ENCODE measurements at places on chromosomes 11 and 22. TPM values are rescaled to one million over a fixed set of nuclear protein-coding genes. Genes with fewer than 3 reads are reported as not detected.

Gene OR51T1
- not detected for total RNA-seq

DNA sequence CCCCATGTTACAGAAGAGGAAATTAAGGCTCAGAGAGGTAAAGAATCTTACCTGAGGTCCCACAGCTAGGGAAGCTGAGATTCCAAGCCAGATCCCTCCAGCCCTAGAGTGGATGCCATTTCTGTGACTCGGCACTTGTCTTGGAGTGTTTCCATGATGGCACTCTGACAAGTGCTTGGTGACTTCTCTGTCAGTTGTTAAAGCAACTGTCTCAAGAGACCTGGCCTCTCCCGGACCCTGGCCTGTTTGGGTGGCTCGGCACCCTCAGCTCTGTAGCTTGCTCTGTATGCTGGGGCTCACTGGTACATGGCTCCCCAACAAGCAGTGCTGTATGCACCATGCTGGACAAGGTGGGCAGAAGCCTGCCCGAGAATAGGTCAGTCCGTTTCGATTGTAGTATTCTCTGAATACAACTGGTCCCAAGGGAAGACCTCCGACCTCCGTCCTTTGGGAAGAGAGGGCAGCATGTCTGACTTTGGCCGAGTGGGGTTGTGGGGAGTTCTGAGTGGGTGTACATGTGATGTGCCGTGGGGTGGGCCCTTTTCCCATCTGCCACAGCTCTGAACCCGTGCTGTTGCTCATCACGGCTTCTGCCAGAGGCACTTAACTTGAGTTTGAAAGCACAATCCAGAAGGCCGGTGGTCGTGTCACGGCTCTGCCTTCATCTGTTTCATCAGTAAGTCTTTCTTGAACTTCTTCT is 12.4 kb downstream of the ACO2 start:
- no peak for ATAC-seq

Gene EPS8L2
- total RNA-seq: 23.6 TPM

DNA sequence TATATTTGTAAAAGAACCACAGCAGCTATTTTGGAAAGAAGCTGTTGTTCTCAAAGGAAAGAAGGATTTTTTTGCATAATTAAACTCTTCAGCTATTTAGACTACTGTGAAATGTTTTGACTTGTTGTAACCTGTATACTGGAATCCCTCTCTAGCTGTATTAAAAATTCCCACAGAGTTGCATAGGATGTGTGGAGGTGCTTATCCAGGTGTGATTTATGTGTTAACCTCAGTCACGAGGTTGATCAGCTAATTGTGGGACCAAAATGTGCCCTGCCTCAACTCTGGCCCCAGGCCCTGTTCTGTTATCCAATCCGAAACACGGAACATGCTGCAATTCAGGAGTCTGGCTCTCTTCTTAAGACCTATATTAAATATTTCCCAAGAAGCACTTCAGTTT is 70.1 kb downstream of the LIF start:
- no peak for ATAC-seq

Gene PITPNM1
- 97.9 TPM for total RNA-seq

GRCh38 chr11:78168539-78169477 is 19.6 kb downstream of the KCTD21 start:
- no peak for ATAC-seq

DNA sequence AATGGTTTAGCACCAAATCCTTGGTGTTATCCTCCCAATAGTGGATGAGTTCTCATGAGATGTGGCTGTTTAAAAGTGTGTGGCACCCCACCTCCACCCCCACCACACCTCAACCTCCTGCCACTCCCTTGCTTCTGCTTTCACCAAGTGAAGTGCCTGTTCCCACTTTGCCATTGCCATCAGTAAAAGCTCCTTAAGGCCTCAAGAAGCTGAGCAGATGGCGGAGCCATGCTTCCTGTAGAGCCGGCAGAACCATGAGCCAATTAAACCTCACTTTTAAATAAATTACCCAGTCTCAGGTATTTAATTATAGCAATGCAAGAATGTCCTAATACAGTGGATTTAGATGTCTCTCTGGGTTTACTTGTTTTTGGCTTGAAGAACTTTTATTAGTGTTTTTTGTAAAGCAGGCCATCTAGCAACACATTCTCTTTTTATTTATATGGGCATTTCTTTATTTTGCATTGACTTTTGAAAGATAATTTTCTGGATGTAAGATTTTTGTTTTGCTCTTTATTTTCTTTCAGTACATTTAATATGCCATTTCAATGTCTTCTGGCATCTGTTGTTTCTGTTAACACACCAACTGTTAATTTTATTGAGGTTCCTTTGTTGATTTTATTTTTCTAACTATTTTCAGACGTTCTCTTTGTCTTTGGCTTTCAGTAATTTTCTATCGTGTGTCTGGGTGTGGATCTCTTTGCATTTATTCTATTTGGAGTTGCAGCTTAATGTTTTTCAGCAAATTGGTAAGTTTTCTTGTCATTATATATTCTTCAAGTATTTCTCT is 724.5 kb upstream of the CNTN5 start:
- no peak for ATAC-seq

Gene F2
- total RNA-seq: not detected

Gene OR56A1
- total RNA-seq: not detected
